ENCODE measurements at places on chromosomes 16 and 17.

GRCh38 chr17:2398182-2398581 is 2.7 kb downstream of the MNT start:
- DNase-seq, result no peak

DNA sequence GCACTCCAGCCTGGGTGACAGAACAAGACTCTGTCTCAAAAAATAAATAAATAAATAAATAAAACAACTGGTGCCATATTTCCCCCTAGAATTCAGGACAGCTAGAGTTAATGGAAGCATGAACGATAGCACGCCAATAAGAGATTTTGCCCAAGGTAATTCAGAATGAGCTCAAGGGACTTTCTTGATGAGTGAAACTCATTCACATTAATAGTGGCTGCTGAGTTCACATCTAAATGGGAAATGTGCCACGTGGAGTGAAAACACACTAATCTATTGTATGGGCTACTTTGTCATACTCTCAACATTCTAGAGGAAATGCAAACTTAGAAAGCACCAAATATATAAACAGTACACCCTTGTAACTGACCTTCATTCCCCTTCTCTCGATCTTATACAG is 47.4 kb upstream of the PSMD7 start:
- DNase-seq, result no peak

DNA sequence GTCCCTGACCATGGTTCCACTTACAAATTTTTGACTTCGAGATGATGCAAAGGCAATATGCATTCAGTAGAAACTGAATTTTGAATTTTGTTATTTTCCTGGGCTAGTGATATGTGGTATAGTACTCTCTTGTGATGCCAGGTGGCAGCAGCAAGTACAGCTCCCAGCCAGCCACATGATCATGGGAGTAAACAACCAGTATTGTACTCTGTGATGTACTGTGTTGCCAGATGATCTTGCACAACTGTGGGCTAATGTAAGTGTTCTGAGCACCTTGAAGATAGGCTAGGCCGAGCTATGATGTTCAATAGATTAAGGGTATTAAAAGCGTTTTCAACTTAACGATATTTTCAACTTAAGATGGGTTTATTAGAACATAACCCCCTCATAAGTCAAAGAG is 250.8 kb downstream of the STX8 start:
- no peak for DNase-seq

DNA sequence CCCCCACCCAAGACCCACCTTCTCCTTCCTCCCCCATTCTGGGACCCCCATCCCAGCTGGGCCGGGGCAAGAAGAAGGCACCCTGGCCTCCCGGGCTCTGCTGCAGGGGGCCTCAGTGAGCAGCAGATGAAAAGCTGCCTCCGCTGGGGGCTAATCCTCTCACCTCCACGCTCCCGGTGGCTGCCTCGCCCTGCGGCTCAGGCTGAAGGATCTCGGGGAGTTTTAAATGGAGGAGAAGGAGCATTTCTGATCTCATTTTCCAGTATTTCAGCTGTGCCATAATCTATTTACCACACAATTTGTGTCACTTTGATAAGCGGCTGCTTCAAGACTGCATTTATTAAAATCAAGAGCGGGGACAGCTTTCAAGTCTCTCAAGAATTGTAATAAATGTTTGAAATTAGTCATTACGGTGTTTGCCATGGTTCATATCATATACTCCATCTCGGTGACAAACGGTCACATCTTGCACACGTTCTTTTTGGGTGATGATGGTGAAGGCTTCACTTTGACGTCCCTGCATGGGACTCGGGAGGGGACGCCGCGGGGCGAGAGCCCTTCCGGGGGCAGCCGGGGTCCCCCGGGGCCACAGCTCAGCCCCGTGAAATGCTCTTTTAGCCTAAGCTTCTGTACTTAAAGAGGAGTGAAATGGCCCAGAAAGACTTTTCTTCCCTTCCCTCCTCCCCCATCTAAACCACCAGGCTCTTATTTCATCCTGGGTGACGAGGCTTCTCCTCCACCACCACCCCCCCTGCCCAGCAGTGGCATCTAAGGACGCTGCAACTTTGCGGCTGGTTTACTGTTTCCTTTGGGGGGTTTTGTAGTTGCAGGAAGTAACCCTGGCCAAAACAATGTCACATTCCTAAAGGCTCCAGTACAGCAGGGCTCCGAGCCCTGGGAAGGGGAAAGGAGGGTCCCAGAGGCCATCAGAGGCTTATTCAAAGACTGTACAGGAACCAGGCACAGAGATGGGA is 313.1 kb upstream of the TNRC6C start:
- no peak for DNase-seq

GRCh38 chr16:89953671-89954406 is 5.3 kb downstream of the DEF8 start:
- no peak for DNase-seq

DNA sequence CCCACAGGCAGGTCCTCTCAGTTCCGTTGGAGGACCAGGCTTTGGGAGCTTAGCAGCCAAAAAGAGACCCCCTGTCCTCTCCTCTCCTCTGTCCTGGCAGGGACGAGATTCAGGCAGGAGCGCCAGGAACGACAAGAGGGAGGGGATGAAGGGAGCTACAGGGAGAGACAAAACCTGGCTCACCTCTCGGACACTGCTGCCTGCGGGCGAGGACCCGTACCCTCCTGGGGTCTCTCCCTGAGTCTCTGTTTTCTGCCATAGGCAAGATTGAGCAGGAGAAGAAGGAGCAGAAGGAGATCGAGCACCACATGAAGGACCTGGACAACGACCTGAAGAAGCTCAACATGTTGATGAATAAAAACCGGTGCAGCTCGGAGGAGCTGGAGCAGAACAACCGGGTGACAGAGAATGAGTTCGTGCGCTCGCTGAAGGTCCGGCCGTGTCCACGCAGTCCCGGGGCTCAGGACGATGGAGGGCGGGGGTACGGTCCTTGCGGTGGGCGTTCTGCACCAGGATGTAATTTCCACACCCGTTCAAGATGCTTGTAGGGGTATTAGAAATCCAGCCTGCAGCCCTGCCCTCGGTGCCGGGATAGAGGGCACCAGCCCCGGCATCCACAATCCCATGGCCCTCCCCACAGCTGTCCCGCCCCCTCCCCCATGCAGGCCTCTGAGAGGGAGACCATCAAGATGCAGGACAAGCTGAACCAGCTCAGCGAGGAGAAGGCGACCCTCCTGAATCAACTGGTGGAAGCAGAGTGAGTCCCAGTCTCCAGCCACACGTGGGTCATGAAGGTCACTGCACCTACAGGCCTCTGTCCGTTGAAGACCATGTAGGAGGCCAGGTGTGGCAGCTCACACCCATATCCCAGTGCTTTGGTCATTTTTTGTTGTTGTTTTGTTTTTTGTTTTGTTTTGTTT is 13.8 kb upstream of the GAA start:
- DNase-seq, result no peak

GRCh38 chr17:51434434-51435170 is 174.3 kb downstream of the UTP18 start:
- DNase-seq, result no peak

DNA sequence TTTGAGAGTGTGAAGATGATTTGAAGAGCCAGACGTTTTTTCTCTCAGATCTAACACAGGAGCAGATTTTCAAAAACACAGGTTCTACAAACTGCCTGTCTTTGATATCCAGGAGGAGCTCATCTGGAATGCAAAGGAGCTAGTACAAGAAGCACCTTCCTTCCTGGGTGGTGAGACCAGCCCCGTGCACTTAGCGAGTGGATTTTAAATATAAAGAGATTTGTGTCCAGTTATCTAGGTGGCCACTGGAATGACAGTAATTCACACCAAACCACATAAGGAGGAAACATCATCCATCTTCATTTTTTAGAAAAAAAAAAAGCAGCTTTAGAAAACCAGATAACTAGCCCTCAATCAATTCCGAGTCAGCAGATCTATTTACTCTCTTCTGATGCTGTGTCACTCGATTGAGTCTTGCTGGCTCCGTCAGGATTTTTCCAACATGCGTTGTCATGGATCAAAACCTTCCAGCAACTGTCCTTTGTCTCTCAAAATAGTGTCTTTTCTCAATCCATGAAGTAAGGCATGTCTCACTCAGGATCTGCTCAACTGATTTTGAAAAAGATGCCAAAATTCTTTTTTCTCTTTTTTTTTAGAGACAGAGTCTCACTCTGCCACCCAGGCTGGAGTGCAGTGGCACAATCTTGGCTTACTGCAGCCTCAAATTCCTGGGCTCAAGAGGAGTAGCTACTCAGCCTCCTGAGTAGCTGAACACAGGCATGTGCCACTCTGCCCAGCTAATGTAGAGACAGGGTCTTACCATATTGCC is 451.2 kb upstream of the PSMD7 start:
- no peak for DNase-seq

DNA sequence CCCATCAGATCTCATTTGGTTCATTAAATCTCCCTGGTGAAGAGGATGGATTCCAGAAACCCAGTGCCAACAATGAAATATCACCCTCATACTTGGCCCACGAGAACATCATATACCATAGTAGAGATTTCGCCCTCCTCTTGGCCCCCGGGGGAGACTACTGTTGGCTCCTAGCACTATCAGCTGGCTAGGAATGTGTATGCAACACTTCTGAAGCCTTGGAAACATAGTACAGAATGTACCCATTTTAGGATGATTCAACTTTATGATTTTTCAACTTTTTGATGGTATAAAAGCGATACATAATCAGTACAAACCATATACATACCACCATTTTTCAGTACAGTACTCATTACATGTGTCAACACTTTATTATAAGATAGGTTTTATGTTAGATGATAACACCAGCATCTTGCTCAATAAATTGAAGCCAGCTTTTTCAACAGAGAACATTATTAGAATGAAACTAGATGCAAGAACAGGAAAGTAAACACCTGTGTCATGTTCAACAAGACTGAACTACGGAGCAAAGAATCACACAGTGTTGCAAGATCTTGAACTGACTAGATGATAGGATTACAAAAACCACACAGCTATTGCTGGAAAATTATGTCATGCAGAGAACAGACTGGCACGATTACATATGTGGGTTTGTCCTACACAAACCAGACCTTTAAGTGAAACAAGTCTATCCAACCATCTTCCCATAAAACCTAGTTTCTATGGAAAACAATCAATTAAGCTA is 17.2 kb downstream of the RSL1D1 start:
- DNase-seq, result no peak

DNA sequence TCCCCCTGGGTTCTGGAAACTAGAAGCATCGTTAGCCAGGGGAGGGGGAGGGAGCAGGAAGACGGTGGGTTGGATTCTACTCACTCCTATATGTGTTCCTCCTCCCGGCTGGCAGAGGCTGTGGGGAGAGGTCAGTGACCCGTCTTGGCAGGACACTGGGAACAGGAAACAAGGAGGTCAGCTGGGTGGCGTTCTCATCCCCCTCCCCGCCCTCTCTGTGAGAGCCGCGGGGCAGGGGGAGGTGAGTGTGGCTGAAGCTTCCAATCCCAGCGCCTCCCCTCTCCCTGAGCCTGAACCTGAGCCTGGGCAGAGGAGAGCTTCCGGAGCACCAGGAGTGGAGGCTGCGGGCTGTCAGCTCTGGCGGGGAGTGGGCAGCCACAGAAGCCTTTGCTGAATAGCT is 12.5 kb downstream of the GPRC5C start:
- no peak for DNase-seq

GRCh38 chr17:68205251-68205807 is 42.5 kb upstream of the AMZ2 start:
- peak; percentile 42 for DNase-seq

- no peak for DNase-seq
Observed at GRCh38 chr16:10949424-10949970, 5.1 kb downstream of the CLEC16A start.

DNA sequence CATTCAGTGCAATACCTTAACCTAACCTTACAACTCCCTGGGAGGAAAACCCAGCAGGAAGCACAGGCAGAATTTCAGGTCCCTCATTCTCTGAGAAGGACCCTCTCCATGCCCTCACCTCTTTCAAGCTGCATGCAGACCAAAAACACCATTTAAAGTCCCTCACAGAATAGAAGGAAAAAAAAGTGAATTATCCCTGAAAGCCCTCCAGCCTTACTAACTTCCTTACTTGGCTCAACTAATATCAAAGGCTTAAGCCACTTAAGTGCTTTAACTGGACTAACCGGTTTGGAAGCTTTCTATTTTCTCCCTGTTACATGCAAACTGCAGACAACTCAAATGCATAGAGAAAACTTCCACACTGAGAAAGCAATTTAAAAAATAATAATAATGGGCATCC is 60.5 kb downstream of the ADAMTS18 start:
- DNase-seq, result no peak

GRCh38 chr16:64475627-64476351 is 646.1 kb downstream of the CDH11 start:
- DNase-seq, result no peak

DNA sequence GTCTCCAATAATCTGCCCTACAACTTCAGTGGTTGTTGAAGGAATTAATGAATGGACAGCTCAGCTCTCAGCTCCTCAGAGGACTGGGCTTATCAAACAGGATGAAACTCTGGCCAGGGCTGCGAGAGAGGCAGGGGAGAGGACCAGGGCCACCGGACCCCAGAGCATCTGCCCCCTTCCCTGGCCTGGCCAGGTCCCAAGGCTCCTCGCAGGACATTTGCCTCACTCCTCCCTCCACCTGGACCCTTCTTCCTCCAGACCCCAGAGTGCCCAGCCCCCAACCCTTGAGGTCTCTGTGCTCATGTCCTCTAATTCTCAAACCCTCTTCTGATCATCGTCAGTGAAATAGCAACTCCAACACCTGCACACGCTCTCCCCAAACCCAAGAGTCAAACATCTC is 3.7 kb downstream of the CD300C start:
- DNase-seq, result no peak

- no peak for DNase-seq
Observed at GRCh38 chr16:4862639-4863038, 15.4 kb downstream of the UBN1 start.

DNA sequence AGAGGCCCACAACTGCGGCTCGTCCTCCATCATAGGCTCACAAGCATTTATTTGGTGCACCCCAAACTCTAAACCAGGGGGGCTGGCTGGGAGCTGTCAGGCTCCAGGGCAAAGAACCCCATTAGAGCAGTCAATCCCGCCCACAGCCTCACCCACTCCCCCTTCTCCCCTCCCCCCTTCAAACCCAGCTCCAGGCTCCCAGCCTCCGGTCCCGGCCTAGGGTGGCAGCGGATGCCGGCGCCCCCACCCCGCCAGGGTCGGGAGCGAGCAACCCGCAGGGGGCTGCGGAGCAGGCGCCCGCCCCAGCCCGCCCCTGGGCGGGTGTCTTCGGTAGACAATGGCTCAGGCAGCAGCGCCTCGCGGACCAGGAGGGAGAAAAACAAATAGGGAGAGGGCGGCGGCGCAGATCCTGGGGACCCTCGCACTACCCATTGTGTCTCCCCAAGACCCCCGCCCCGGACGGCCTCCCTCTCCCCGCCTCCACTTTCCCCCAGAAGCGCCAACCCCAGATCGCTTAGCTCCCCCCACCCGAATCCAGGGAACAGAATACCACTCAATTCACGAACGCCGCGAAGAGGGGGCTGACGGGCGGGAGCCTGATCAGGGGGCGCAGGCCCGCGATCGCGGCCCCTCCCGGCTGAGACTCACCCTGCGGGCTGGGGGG is 572 bp downstream of the FAM171A2 start:
- no peak for DNase-seq

- no peak for DNase-seq
Observed at GRCh38 chr17:56549501-56549900, 44.0 kb upstream of the NOG start.

- DNase-seq, result peak; percentile 55
Observed at GRCh38 chr17:64073771-64074703, 53.6 kb upstream of the ICAM2 start.

GRCh38 chr17:65193716-65194293 is 56.6 kb downstream of the RGS9 start:
- DNase-seq, result no peak

- DNase-seq, result no peak
Observed at GRCh38 chr16:86669937-86670749, 91.8 kb downstream of the FOXL1 start.

All from NCI-H2081 treated with DMSO at 0.1 percent for 48 hours (cell line).